ENCODE measurements at places on chromosomes 6 and 20. TPM values are rescaled to one million over a fixed set of nuclear protein-coding genes. Genes with fewer than 3 reads are reported as not detected.

Gene NTSR1
- 0.20 TPM for total RNA-seq

Gene HLA-DOB
- total RNA-seq: 0.29 TPM

Gene HSPA1L
- total RNA-seq: 2.1 TPM

Gene GGTLC1
- not detected for total RNA-seq

Gene FERMT1
- 19.4 TPM for total RNA-seq

Gene WTAP
- 69.7 TPM for total RNA-seq

Gene KCNS1
- total RNA-seq: not detected

Gene VWA7
- 1.2 TPM for total RNA-seq

Gene DLK2
- 5.0 TPM for total RNA-seq

Gene TCF21
- total RNA-seq: not detected

Gene ZBP1
- 0.07 TPM for total RNA-seq

Gene DST
- total RNA-seq: 67.7 TPM

Gene CST8
- total RNA-seq: not detected

Gene MEP1A
- total RNA-seq: not detected

Gene LHFPL5
- total RNA-seq: not detected

Data from A549 treated with CpdA at 1 μM for 4 hours (cell line).